ENCODE measurements at places on chromosomes 7 and 10.

- DNase-seq = no peak
These were observed 82.7 kb downstream of the SMURF1 start for GRCh38 chr7:99061001-99061776.

DNA sequence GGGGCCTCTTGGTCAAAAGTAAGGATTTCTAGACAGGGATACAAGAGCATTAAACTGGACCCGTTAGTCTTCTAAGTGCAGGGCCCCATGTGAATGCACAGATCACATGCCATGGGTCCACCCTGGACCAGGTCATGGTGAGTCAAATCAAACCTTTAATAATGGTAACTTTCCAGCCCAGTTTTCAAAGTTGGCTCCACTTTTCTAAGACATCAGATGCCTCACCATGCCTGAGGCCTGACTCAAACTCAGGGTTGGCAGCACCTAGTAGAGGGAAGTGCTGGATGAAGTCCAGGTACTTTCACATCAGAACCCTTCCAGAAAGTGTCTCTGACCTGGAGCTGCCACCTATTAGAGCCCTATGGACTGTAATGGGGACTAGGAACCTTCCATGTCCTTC lies 9.7 kb upstream of the SMIM30 start:
- DNase-seq = no peak

DNA sequence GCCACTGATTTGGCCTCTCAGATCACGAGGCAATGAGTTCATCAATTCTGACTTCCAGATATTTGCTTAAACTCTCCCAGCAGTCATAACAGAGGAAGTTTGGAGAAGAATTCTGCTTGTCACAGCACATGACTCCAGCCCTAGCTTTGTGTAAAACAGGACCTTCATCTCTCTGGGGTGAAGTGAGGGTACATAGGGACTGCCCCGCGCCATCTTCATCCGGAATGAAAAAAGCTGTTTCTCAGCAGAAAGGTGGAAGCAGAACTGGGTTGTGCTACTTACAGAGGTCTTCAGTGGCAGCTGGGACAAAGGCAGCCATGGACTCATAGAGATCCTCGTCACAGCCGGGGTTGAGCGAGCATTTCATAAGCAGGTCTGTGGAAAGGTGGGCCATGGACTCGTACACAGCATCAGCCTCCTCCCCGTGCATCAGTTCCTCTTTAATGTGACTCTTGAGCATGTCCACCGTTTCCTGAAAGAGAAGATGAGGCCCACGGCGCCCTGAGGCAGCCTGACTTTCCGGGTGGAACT lies 58.4 kb upstream of the TM9SF3 start:
- no peak for DNase-seq

- no peak for DNase-seq
These were observed 730.9 kb downstream of the GRID1 start for GRCh38 chr10:85635650-85636049.

DNA sequence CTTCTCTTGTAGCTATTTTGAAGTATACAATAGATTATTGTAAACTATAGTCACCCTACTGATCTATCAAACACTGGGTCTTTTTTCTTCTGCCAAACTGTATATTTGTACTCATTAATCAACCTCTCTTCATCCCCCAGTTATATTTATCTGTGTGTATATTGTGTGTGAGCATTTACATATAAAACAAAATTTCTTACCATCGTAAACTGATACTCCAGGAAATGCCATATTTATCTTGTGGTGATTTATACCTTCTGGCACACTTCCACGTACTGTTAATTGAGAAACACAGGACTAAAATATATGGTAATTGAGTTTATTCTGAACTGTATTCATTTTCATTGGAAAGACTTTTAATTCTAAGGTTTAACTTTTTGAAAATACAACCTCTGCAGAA lies 18.9 kb downstream of the ANLN start:
- DNase-seq = no peak

- DNase-seq = no peak
These were observed 107.4 kb downstream of the ATXN7L1 start for GRCh38 chr7:105768898-105769507.

- no peak for DNase-seq
These were observed 609.7 kb downstream of the TNS3 start for GRCh38 chr7:46972205-46972604.

DNA sequence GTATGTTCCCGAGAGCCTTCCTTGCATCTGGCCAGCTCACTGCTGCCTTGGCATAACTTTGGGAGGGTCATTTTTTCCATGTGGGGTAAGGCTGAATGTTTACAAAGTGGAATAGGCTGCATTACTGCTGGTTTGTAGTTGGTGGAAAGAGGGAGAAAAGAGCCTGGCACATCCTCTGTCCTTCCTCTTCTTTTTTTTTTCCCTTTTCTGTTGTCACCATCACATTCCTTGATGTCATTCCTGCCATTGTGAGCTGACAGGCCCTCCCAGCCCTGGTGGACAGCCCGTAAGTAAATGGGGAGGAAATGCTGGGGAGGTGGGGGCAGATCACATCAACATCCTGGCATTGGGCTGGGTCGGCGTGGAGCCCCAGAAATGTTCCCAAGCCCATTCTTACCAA lies at the start of gene GARIN1A:
TSS of gene GARIN1A (plus strand) at position 301 of the 400 bp plus-strand sequence. CDS start 106 bp downstream, outside the sequence.
- DNase-seq = no peak

- DNase-seq = no peak
These were observed 104.7 kb upstream of the EEPD1 start for GRCh38 chr7:36048141-36048901.

DNA sequence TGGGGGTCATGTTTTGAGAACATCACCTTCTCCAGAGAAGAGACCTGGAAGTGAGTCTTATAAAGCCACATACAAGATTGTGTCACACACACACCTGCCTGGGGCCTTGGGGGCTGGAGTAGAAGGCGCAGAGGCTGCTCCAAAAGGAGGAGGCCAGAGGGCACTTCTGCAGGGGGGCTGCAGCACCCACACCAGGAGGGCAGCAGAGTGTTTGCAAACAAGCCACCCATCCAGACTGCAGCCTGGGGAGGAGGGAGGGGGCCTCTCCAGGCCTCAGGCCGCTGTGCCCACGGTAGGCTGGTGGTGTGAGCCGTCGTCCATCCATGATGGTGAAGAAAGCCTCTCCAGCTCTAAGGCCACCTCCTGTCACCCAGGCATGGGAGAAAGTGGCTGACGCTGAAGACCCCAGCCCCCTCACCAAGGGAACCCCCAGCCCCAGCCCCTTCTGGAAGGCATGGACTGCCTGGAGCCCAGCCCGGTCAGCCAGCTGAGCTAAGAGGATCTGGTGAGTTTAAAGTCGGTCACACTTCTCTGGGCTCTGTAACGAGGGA lies 77.5 kb downstream of the FOXL3 start:
- no peak for DNase-seq

DNA sequence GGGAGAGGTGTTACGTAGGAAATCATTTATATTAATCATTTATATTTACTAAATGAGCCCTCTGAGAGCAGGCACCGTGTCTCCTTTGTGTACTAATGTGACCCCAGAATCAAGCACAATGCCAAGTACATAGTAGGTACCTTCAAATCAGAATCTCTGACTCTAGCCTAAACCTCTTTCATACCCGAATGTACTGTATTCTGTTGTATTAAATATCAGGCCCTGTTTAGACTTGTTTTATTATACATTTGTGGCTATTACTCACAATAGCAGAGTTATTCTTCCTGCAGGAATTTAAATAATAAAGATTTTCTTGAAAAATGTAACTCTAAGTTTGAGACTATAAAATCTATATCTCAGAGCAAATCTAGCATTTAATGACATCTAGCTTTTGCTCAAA lies 297.3 kb downstream of the EXOC4 start:
- no peak for DNase-seq

GRCh38 chr10:17001297-17001744 lies 128.3 kb downstream of the CUBN start:
- no peak for DNase-seq

- no peak for DNase-seq
These were observed 33.6 kb downstream of the GSAP start for GRCh38 chr7:77382532-77382931.

- DNase-seq = no peak
These were observed 1.8 kb downstream of the CYP2E1 start for GRCh38 chr10:133528845-133529575.

DNA sequence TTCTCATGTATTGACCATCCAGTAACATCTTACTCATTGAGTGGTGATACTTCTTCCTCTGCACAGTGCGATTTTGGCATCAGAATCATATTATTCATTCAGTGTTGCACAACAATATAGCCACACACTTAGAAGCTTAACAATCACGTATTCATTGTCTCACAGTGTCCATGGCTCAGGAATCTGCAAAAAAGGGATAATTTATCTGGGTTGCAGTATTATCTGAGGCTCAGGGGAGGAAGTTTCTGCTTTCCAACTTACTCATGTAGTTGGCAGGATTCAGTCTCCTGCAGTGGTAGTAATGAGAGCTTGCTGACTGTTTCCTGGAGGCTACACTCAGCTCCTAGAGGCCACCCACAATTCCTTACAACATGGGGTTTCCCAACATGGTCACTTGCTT lies 803.6 kb downstream of the SORCS1 start:
- DNase-seq = no peak

DNA sequence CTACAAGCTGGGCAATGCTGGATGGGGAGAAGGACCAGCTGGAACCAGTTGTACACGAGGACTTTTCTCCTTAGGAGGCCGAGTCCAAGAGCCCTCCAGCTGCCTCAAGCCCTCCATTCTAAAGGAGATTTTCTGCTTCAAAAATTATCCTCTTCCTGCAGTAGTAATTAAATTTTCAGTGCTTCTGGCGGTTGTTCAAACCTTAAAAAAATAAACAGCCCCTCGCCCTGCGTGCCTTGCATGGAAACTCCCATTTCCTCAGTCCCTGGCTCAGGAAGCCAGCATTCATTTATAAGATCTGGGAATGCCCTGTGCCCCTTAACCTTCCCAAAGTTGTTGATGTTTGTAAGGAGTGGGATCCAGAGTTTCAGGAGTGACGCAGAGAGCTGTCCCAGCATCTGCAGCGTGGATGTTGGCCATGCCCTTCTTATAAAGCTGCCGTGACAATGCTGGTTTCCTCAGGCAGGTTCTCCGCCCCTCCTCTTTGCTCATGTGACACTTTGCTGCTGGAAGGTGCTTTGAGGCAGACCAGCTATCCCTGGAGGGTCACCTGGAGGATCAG lies 24.0 kb upstream of the ACTR3B start:
- no peak for DNase-seq

DNA sequence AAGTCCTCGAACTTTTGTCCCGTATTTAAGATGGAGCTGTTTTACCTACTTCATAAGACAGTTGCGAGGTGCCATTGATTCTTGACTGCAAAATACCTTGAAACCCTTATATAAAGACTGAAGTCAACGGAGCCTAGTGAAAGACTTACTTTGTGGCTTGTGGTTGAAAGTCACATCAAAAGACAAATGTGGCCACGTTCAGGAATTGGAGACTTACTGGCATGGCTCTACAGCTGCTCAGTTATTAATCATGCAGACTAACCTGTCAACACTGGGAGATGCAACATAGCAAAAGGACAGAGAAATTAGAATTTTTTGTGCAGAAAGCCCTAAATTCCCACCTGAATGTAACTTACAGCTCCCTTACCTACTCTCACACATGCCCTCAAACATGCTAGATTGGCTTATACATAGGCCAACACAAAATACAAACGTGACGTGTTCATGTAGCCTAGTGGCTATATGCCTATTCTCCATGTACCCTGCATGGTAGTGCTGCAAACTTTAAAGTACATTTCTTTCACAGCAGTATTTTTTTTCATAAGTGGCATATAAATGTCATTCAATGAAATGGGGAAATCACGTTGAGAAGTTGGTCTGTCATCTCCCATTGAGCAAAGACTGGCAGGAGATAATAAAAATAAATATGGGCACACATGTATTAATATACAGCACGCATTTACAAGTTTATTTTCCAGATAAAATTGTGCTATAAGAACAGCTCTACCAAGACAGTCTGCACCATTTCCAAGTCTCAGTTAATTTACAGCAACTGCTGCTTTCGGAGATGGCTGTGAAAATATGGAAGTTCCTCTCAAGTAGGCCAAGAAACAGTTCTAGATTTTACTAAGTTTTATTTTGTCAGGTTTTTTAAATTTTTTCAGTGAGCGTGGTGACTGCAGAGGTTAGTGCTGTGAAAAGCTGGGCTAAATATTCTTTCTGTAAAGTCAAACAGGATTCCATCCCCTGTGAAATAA lies 170.4 kb upstream of the C7orf33 start:
- DNase-seq = no peak

DNA sequence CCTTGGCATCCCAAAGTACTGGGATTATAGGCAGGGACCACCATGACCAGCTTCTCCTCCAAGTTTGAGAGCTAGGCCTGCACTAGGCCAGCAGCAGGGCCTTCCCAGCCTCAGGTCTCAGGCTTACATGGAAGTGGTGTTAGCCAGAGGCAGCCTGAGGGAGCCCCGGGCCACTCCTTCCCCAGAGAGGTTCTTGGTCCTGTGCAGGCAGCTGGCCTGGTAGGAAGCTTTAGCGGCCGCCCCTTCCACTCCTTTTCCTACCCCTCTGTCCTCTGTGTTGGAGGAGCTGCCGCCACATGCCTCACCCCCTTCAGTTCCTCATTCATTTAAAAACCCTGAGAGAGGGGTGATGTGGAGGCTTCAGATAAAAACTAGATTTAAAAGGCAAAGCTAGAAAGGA lies 40.3 kb downstream of the TSPAN15 start:
- no peak for DNase-seq

DNA sequence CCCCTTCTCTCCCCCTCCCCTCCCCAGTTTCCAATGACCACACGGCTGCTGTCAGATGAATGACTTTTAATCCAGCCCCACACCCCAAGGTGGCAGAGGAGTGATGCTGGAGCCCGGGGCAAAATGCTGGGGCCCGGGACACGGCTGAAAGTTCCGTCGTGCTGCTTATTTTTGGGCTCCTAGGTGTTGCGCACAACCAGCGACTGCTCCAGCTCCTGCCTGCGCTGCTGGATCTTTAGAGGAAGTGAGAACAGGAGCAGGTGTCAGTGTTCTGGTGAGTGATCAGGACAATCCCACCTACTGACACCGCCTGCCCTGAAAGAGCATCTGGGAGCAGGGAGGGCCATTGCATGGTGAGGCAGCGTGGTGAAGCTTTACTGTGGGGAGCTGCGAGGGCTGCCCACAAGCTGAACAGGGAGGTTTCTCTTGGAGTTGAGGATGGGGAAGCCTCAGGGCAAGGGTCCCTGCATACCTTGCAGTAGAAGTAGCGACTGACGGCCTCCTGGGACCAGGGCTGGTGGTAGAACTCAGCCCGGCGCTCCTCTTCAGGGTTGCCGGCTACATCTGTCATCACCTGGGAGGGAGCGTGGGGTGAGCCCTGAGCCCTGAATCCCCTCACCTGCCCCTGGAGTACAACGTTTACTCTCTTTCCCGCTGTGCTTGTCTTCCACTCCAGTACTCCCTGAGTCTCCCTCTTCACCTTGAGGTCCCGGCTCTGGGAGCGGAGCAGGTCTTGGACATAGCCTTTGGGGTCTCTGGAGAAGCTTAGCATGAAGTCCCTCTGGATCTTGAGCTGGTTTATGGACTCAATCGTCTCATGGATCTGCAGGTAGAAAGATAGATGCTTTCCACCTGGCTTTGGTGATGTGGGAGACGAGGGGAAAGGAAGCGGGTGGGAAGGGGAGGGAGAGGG lies 6.9 kb downstream of the CHPF2 start:
- no peak for DNase-seq

- DNase-seq = no peak
These were observed 59.1 kb upstream of the ZNF32 start for GRCh38 chr10:43707770-43708169.

- no peak for DNase-seq
These were observed 55.8 kb downstream of the RASGEF1A start for GRCh38 chr10:43211030-43211429.

All from stimulated activated CD8-positive, alpha-beta memory T cell treated with anti-CD3 and anti-CD28 coated beads, Interleukin-15, amount 100 ng/mL, for 48 hours (primary cell).